ENCODE measurements at places on chromosomes 5 and 9.

DNA sequence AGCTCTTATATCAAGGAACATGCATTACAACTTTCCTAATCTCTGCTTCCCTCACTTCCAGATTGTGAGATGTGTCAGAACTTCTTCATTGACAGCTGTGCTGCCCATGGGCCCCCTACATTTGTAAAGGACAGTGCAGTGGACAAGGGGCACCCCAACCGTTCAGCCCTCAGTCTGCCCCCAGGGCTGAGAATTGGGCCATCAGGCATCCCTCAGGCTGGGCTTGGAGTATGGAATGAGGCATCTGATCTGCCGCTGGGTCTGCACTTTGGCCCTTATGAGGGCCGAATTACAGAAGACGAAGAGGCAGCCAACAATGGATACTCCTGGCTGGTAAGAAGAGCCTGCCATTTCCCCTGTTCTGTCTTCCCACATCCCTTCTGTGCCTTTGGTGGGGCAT, 15.1 kb downstream of the PRDM9 start:
- no peak for DNase-seq

DNA sequence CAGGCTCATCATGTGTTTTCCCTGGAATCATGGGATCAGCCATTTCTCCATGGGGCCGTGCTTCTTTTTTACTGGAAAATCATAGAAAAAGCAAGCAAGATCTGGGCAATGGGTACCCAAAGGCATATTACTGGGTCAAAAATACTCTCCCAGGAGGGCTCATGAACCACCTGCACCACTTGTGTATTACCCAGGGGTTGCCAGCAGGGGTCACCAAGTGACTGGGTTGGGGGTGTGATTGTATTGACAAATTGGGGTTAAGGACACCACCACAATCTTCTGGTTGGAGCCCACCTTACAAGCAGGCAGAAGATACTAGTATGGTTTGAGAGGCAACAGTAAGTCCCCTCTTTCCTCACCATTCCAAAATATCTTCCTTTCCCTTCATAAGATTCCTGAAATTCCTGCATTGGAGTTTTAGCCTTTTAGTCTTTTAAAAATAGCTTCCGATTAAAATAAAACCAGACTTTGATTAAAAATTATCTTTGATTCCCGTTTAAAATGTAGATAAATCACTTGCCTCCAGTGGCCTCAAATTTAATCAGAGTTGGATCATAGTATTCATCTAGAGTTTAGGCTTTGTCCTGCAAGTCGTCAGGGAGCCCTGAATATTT, 603.3 kb downstream of the KIF4B start:
- DNase-seq, result no peak

GRCh38 chr5:151600069-151600665, 9.0 kb upstream of the FAT2 start:
- no peak for DNase-seq

DNA sequence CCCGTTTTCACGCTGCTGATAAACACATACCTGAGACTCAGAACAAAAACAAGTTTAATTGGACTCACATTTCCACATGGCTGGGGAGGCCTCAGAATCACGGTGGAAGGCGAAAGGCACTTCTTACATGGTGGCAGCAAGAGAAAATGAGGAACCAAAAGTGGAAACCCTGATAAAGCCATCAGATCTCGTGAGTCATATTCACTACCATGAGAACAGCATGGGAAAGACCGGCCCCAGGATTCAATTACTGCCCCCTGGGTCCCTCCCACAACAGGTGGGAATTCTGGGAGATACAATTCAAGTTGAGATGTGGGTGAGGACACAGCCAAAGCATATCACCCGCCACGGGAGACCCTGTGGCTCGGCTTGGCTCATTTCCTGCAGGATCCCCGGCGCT, 20.2 kb downstream of the EXD3 start:
- no peak for DNase-seq

DNA sequence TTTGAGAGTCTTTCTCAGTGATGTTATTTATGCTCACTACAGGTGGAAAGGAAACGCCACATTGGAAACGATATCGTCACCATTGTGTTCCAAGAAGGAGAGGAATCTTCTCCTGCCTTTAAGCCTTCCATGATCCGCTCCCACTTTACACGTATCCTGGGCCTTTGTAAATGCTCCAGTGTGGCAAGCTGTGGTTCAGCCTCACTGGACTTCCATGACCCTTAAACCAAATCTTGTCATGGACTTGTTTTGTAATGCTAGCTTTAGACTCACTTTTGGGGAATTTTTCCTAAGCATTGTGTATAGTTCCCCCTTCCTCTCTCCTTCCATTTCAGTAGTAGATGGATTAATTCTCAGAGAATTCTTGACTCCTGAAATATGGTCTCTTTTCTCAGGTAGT, 60.9 kb upstream of the SLC2A8 start:
- no peak for DNase-seq

GRCh38 chr5:79086116-79086515, 16.5 kb downstream of the BHMT2 start:
- DNase-seq, result no peak

DNA sequence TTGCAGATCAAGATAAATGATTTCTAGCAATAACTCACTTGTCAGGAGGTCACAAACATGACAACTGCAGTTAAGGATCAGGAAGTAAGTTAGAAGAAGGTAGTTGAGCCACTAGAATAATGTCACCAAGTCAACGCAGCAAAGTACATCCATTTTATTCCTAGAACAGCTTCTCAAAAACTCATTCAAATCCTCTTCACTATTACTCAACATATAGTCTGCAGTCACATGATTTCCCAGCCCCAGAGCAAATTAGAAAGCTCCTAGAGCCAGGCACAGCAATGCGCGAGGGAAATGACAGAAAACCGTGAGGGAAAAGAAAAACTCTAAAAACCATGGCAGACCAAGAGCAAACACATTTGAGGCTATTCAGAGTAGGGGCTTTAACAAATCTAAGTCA, 49.9 kb upstream of the ZNF622 start:
- DNase-seq, result no peak

DNA sequence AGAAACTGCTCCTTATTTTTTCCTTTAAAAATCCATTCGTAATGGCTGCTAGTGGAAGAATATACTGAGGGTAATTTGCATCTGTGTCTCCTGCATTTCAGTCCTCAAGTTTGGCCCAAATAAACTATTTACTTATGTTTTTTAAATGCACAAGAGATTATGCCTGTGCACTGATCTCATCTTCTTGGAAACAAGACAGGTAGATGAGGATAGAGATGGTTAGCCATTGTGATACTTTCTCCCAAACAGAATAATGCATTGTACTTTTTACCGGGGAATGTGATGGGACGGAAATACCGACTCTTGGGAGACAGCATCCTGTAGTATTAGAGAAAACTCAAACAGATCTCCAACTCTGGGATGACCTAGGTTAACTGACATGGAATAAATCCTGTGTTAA, 72.5 kb upstream of the DAB2 start:
- DNase-seq, result no peak

DNA sequence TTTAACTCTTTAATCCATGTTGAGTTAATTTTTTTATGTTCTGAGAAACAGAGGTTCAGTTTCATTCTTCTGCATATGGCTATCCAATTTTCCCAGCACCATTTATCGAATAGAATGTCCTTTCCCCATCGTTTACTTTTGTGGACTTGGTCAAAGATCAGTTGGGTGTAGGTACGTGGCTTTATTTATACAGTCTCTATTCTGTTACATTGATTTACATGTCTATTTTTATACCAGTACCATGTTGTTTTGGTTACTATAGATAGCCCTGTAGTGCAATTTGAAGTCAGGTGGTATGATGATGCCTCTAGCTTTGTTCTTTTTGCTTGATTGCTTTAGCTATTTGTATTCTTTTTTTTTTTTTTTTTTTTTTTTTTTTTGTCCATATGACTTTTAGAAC, 462.0 kb downstream of the HTR1A start:
- no peak for DNase-seq

GRCh38 chr5:173670130-173670651, 53.7 kb upstream of the BOD1 start:
- no peak for DNase-seq

- DNase-seq, result no peak
These were observed 295.9 kb downstream of the NFIB start for GRCh38 chr9:14018081-14018480.

DNA sequence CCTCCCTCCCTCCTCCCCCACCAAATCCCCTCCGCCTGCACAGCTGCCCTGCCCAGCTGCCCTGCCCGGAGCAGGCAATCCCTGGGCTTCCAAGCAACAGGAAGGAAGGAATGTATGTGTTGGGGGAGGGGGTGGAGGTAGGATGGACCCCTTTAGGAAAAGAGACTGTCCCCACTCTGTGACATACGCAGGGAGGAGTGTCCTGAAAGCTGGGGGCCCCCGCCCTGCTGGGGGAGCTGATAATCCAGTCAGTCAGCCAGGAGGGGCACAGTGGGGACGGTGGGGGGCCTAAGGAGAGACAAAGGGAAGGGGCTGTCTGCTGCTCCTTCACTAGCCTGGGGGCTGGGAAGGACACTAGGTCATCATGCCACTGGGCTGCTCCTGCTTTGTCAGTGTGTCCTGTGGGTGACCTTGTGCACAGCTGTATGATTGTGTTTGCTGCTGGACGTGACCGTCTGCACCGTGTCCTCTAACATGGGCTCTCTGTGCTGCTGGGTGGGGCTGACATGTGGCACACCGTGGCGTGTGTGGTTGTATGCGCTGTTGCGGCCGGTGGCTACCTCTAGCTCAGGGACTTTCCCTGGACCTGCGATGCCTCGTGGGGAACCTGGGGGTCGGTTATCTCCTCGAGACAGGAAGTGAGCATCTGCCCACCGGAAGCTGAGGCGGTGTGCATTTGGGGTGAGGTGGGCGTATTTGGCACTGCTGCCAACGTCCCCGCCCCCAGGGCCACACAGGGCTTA, 3.0 kb downstream of the N4BP3 start:
- peak; percentile 66 for DNase-seq

- no peak for DNase-seq
These were observed 118.2 kb downstream of the CDH12 start for GRCh38 chr5:22734907-22735306.

Measured in stimulated activated naive CD4-positive, alpha-beta T cell treated with Interleukin-2 at 50 U/mL for 16 hours (primary cell).